Peyer's patch (tissue), 4 donors: ENCODE measurements at places on chromosomes 1 and 21. TPM values are rescaled to one million over a fixed set of nuclear protein-coding genes. Genes with fewer than 3 reads are reported as not detected.
A peak's percentile ranks its signal among the peaks of the same experiment; 100 is the strongest.

GRCh38 chr1:241156231-241156965, 200.6 kb downstream of the RGS7 start:
- peak; percentile 54 for DNase-seq

GRCh38 chr1:176466514-176466913, 3.5 kb downstream of the PAPPA2 start:
- DNase-seq, result no peak

DNA sequence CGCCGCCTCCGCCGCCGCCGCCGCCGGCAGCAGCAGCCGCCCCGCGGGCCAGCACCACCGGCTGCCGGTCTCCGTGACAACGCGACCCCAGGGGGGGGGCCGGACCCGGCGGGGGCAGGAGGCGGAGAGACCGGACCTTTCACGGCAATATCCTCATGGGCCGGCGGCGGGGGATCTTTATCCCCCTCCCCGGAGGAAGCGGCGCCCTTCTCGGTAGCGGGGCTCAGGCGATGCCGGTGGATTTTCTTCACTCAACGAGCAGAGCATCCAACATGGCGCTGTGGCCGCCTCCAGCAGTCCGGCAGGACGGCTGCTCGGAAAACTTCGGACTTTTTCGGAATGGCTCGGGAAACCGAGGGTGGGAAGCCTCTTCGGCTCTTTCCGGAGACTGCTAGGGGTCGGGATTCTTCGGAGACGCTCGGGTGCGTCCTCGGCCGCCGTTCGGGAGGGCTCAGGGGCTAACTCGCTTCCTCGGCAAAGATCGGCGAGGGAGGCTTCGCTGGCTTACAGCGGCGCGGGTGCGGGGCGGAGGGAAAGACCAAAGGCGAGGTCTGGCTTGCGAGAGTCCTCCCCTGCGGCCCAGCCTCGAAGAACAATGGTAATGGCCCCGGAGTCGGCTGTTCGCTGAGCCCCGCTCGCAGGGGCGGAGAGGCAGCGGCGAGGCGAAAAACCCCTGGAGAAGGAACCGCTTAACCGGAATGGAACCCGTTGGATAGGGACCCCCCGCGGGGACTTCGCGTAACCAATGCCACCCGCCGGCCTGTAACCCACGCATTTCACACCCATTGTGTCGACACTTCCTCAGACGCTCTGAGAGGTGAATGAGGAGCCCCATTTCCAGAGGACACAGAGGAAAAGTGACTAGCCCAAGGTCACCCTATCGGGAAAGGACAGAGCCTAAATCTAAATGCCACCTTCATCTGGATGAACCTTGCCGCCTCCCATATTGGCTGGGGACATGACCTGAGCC, at the start of gene EIF4G3:
TSS of gene EIF4G3 (minus strand) at position 312 of the 970 bp plus-strand sequence. CDS start 174,155 bp downstream, outside the sequence.
- peak; percentile 97 for DNase-seq

- no peak for DNase-seq
These were observed 594.0 kb upstream of the RGS18 start for GRCh38 chr1:191564275-191564674.

UBAP2L gene
- total RNA-seq, result 64.5 TPM
